ENCODE measurements at places on chromosomes 2 and 18. TPM values are rescaled to one million over a fixed set of nuclear protein-coding genes. Genes with fewer than 3 reads are reported as not detected.

The C2orf69 gene
- 18.0 TPM for total RNA-seq

The DSG4 gene
- total RNA-seq, result not detected

The ABCG5 gene
- total RNA-seq, result not detected

The TNFAIP6 gene
- total RNA-seq, result not detected

- H3K27me3 ChIP-seq, result peaks cover 2% of the 10 kb centered on the region
- H3K27ac ChIP-seq, result no peak overlapping the region
- no peaks in the 10 kb centered on the region for H3K36me3 ChIP-seq
- H3K4me3 ChIP-seq, result no peak overlapping the region
- no peak for DNase-seq
- H3K4me1 ChIP-seq, result no peaks in the 10 kb centered on the region
Observed at GRCh38 chr2:204289066-204289465, 256.2 kb upstream of the PARD3B start.

GRCh38 chr2:229370509-229370908 lies 99.4 kb upstream of the PID1 start:
- H3K27ac ChIP-seq, result no peak overlapping the region
- no peak overlapping the region for H3K4me3 ChIP-seq
- peaks cover 2% of the 10 kb centered on the region for H3K27me3 ChIP-seq
- DNase-seq, result no peak

- H3K4me3 ChIP-seq, result peak overlapping the region; percentile 26
- H3K4me1 ChIP-seq, result peaks cover 52% of the 10 kb centered on the region
- no peaks in the 10 kb centered on the region for H3K27me3 ChIP-seq
- H3K36me3 ChIP-seq, result peaks cover 36% of the 10 kb centered on the region
- H3K27ac ChIP-seq, result no peak overlapping the region
- DNase-seq, result no peak
Observed at GRCh38 chr2:173358616-173359015, 3.9 kb downstream of the CDCA7 start.

DNA sequence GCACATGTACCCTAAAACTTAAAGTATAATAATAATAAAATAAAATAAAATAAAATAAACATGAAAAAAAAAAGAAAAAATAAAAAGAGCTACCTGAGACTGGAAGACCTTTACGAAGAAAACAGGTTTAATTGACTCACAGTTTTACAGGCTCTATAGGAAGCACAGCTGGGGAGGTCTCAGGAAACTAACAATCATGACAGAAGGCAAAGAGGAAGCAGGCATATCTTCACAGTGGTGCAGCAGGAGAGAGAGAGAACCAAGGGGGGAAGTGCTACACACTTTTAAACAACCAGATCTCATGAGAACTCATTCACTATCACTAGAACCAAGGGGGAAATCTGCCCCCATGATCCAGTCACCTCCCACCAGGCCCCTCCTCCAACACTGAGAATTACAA lies 379.3 kb upstream of the VWC2L start:
- no peak overlapping the region for H3K4me3 ChIP-seq
- no peaks in the 10 kb centered on the region for H3K4me1 ChIP-seq
- no peak overlapping the region for H3K27ac ChIP-seq
- no peak for DNase-seq
- H3K36me3 ChIP-seq, result no peaks in the 10 kb centered on the region

- no peaks in the 10 kb centered on the region for H3K4me1 ChIP-seq
- DNase-seq, result no peak
- peaks cover 3% of the 10 kb centered on the region for H3K27me3 ChIP-seq
- no peaks in the 10 kb centered on the region for H3K36me3 ChIP-seq
- no peak overlapping the region for H3K4me3 ChIP-seq
Observed at GRCh38 chr18:77177009-77177408, 44.4 kb upstream of the MBP start.

DNA sequence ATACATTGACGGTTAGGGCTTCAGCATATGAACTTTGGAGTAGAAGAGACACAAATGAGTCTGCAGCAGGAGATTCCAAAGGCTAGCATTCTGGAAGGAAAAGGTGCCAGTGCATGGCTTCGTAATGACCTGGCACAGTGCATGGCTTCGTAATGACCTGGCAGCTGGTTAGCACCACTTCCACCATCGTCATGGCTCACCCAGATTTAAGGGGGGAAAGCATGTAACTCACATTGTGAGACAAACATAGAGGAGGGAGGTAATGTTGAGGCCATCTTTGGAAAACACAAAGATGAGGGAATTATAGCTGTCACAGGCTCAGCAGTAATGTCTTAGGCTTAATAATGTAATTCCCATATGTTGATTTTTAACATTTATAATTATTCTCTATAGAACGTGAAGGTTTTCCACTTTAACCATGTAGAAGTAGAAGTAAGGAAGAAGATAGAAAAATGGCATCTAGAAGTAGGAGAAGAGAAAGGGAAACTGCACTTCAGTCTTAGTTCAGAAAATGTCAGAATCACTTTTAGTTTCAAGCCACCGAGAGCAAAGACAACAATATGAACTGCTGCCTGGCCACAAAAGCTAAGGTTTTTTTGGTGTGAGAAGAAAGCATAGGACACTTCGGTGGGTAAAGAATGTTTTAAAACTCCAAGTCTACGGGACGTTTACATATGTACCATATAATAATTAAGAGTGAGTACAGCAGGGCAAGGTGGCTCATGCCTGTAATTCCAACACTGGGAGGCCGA lies 6.8 kb upstream of the STK25 start:
- DNase-seq, result no peak
- H3K27me3 ChIP-seq, result peaks cover 10% of the 10 kb centered on the region
- peaks cover 6% of the 10 kb centered on the region for H3K36me3 ChIP-seq

DNA sequence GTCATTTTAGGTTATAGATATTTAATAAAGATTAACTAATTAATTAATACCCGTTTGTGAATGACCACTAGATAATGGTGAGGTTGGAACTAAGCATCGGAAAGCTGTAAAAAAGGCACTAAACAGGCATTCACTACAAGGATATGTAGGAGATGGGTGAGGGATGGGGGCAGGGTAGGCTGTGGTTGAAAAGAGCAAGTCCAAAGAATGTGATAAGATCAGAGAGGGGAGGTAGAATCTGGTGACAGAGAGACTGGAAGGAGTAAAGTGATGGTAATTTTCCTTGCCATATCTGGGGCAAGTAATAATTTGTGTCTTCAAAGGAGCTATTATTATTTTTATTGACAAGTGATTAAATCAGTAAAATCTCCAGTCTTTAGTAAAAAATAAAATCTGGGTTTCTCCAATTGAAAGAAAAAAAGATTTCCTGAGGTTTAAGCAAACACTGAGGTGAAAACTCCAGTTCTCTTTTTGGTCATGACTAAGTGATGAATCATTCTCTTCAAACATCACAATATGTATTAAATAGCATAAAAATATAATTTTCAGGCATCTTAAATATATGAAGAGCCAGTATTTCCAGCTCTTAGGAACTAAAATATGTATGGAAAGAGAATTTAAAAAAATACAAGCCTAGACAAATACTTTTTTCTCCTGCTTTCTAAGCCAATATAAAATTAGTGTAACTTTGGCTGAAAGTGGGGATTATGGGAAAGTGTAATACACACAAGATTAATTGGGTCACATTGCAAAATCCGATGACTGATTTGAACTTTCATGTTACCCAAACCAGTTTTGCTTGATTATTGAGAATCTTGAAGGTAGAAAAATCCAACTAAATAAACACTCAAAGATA lies 259.1 kb upstream of the RBMS1 start:
- no peak overlapping the region for H3K4me3 ChIP-seq
- H3K4me1 ChIP-seq, result no peaks in the 10 kb centered on the region

GRCh38 chr2:73172963-73173362 lies 29.4 kb upstream of the NOTO start:
- DNase-seq, result no peak
- H3K36me3 ChIP-seq, result no peaks in the 10 kb centered on the region
- peaks cover 26% of the 10 kb centered on the region for H3K4me1 ChIP-seq
- peaks cover 39% of the 10 kb centered on the region for H3K27me3 ChIP-seq
- no peak overlapping the region for H3K4me3 ChIP-seq

- no peak overlapping the region for H3K4me3 ChIP-seq
- no peak for DNase-seq
- no peaks in the 10 kb centered on the region for H3K4me1 ChIP-seq
- H3K27me3 ChIP-seq, result peaks cover 14% of the 10 kb centered on the region
- H3K36me3 ChIP-seq, result no peaks in the 10 kb centered on the region
Observed at GRCh38 chr2:94960751-94961150, 64.8 kb upstream of the MAL start.

All from activated T-helper 1 cell treated with anti-CD3 and anti-CD28 coated beads, Interleukin-12 subunit alpha, Interleukin-12 subunit beta, Interleukin-2, Interleukin-4 antibody, amounts not matched to agents 30 ng/mL and 10 ng/mL and 1 ng/mL, durations not matched to agents 14 hours and 24 hours and 36 hours (primary cell).